Kasumi-1 (cell line): ENCODE measurements at places on chromosomes 2 and 18.

GRCh38 chr2:122186761-122187222 lies 431.3 kb downstream of the TSN start:
- peak; percentile 68 for DNase-seq

- no peak for DNase-seq
Observed at GRCh38 chr2:100350661-100351185, 28.4 kb upstream of the LONRF2 start.

DNA sequence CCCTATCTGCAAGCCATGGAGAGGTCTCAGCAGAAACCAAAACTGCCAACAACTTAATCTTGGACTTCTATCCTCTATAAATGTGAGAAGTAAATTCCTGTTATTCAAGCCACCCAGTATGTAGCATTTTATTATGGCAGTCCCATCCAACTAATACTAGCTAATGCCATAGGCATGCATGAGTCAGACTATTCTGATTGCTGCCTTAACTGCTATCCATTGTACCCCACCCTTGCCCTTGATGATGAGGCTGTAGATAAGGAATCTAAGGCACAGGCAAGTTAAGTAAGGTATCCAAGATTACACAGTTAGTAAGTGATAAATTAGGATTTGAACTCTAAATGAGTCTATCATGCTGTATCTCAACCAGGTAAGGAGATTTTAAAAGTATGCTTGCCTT lies 223.0 kb downstream of the UBE2E3 start:
- no peak for DNase-seq

DNA sequence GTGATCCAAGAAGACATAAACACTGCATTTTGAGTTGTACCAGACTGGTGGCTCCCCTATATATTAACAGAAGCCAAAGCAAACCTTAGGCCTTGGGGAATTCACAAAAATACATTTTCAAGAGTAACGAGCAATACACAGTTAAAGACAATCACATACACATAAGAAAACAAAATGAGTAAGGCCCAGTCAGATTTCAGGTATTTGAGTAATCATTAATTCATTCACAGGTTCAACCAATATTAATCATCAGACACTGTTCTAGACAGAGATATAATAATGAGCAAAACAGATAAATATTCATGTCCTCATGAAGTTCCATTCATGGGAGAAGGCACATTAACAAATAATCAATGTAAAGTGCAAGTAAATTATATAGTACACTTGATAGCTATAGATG lies 9.6 kb downstream of the STPG4 start:
- DNase-seq, result no peak

DNA sequence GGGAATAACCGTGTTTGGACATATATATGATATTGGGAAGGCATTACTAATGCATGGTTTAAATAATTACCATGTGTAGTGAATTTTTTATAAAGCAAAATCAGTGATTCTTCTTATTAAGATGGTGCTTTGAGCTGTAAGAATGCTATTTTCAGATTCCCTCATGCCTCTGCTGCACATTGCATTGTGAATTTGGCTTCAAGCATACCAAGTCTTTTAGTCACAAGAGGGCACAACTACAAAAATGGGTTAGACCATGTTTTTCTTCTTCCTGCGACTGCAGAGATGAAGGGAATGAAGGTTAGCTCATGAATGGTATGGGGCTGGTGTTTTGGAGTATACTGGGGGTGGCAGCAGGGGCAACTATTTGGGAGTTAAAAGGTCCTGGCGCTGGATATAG lies 320.1 kb downstream of the SLC4A3 start:
- no peak for DNase-seq

- DNase-seq, result peak; percentile 53
Observed at GRCh38 chr2:143477714-143478443, 348.7 kb downstream of the ARHGAP15 start.

GRCh38 chr2:26691161-26691560 lies 1.4 kb upstream of the KCNK3 start:
- no peak for DNase-seq

GRCh38 chr2:238515377-238515776 lies 88.7 kb downstream of the ASB1 start:
- no peak for DNase-seq

DNA sequence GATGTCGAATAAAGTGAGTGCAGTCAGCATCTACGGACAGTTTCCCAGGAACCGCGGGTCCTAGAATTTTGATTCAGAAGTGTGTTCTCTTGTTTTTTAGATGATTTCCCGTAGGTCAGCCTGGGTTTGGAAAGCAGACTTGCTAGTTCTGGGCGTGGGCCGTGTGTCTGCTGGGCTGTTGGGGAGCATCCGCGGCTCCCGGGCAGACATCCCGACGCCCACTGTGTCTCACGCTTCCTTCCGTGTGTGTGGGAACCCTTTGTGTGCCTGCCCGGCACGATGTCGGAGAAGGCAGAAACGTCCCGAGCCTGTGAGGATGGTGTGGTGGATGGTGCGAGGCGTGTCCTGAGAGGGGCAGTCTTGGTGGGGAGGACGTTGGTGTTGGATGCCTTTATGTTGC lies 18.4 kb downstream of the CTDP1 start:
- no peak for DNase-seq

DNA sequence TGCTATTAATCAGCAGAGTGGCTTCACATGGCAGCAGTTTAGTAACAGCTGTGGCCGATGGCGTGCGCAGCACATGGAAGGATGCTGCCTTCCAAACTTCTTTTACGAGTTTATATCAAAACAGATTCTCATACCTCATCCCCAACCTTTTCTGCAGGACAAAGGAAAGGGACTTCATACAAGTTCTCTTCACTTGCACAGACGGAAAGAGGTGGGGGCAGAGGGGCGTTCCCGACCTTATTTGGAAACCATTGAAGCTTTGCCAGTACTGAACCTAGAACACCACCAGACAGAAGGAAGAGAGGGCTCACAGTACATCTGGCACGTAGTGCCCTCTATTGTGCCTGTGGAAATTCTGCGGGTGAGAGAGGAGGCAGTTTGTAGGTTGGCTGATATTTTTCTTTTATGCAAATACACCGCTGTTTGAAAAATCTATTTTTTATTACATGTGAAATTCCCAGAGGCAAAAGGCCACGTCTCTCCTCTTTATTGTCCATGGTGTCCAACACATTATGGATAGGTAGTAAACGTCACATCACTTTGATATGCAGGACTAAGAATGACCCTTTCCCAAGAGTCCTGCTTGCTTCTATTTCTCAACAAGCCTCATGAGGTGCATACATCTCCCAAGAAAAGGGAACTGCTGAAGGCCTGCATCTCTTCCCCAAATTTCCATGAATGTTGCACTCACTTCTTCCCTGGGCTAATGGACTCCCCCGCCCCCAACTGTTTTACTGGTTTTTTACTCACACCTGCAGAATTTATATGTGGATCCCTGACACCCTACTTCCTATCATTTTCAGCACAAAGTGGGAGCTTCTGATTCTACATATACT lies 31.3 kb downstream of the COLEC12 start:
- peak; percentile 47 for DNase-seq

DNA sequence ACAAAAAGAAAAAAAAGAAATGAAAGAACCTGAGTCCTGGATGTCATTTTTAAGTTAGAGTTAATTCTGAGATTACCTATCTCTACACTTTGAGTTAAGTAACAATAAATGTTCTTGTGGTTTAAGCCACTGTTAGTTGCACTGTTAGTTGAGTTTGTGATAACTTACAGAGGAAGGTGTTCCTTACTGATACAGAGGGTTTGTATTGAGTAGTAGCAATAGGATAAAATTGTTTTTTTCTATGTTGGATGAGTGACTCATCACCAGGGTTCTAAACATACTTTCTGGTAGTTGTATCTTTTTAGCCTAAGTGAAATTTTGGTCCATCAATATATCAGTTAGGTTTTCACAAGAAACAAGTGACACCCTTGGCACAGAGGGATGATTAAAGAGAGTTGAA lies 4.0 kb upstream of the LCLAT1 start:
- no peak for DNase-seq

DNA sequence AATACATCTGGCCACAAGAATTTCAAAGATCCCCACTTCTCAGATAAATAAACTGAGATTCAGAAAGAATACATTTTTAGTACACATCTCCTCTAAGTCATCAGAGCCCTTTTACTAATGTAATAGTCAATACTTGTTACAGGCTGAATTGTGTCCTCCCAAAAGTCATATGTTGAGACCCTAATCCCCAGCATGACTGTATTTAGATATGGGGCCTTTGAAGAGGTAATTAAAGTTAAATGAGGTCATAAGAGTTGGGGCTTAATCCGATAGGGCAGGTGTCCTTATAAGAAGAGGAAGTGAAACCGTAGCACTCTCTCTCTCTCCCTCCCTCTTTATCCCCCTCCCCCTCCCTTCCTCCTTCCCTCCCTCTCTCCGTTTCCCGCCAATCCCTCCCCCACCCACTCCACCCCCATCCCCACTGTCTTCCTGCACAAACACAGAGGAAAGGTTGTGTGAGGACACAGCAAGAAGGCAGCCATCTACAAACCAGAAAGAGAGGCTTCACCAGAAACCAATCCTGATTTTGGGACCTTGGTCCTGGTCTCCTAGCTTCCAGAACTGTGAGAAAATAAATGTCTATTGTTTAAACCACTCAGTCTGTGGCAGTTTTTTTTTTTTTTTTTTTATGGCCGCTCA lies 66.6 kb upstream of the ZNF397 start:
- peak; percentile 38 for DNase-seq

DNA sequence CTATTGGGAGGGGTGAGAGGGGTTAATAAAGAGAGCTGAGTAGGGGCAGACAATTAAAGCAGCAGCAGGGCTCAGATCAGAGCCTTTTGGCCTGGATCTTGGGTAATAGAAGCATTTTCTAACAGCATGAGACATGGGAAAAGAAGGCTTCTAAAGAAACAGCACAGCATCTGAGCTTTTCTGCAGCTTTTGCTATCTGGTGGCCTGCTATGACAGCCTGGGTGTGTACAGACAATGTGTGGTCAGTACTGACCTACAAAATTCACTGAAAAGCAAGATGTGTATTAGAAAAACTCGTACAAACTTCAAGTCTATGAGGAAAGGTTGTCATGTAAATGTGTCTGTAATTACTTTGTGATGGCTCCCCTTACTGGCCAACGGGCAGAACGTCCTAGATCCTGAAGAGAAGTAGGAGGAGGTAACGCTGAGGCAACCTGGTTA lies 95.6 kb downstream of the GALNT3 start:
- peak; percentile 97 for DNase-seq

GRCh38 chr2:143162123-143162837 lies 33.1 kb downstream of the ARHGAP15 start:
- peak; percentile 85 for DNase-seq

GRCh38 chr2:2024751-2025481 lies 280.6 kb upstream of the PXDN start:
- no peak for DNase-seq

DNA sequence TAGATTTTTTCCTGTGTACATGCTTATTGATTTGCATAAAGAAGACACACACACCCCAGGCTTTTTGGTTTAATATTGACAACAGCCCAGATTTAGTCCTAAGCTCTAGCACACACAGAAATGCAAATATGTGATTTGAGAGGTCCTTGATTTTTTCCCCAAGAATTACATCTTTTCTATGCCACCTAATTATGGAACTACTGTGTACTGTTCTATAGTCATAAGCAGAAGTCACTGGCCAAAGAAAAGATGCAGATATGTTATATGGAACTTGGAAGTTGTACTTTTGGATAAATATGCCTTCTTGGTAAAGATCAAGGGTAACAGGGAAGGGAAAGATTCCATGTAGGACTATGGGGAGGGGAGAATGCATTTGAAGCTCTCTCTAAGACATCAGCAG lies 105.6 kb downstream of the SETBP1 start:
- no peak for DNase-seq

DNA sequence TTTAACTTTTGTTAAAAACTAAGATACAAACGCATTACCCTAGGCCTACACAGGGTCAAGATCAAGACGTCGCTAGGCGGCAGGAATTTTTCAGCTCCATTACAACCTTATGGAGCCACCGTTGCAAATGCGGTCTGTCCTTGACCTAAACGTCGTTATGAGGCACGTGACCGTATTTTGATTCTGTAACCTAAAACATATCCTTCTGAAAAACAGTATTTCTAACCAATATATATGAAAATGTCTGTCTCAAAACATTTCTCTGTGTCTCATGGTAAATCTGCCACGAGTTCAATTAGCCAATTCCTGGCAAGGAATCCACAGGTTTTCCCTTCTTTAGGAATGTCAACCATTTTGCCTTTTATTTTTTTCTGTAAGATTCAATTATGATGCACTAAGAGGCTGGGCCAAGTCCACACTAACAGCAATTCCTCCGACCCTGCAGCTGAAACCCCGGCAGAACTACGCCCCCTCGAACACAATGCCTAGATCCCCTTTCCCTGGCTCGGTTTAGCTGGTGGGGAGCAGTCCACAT lies 1.7 kb downstream of the RTN4 start:
- DNase-seq, result peak; percentile 38

- DNase-seq, result no peak
Observed at GRCh38 chr2:70094171-70094977, 7.1 kb downstream of the PCBP1 start.

DNA sequence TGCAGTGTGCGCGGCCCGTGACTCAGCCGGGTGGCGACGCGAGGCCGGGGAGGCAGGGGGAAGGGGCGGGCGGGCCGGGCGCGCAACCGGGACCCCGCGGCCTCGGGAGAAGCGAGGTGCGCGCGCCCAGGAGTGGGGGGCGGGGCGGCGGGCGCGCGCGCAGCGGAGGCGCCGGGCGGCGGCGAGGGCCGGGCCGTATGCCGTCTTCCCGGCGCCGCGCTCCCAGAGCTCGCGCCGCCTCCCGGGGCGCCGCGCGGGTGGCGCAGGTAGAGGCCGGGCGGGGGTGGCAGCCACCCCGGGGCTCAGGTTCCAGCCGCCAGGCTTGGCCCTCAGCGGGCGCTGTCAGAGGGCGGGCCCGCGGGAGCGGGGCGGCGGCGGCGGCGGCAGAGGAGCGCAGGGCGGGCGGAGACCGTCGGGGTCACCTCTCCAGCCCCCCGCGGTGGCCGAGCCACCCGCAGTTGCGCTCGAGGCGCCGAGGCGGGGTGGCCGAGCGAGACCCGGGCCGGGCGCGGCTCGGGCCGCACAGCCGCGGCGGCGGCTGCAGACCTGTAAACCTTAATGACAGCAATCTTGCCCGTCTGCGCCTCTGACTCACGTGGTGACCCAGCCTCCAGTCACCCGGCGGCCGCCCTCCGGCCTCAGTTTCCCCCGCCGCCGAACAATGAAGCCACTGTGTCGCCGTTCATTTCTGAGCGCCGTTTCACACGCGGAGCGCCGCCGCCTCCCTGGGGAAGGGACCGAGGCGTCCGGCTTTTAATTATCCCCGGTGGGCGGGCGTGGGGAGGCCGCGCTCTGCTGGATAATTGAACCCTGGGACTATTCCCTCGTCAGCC lies 25.3 kb upstream of the SMAD7 start:
- DNase-seq, result no peak

- no peak for DNase-seq
Observed at GRCh38 chr2:134149904-134150303, 104.0 kb upstream of the MGAT5 start.

GRCh38 chr18:48931680-48932461 lies 18.9 kb downstream of the SMAD7 start:
- no peak for DNase-seq

GRCh38 chr2:189639007-189639609 lies 22.2 kb upstream of the ASNSD1 start:
- no peak for DNase-seq

- peak; percentile 90 for DNase-seq
Observed at GRCh38 chr18:63320123-63320974, 780 bp upstream of the BCL2 start.
